ENCODE measurements at places on chromosomes 5 and 9.

- no peak for DNase-seq
These were observed 148.0 kb downstream of the SLIT3 start for GRCh38 chr5:169152946-169153345.

- no peak for DNase-seq
These were observed 71.3 kb downstream of the HRH2 start for GRCh38 chr5:175728885-175729828.

DNA sequence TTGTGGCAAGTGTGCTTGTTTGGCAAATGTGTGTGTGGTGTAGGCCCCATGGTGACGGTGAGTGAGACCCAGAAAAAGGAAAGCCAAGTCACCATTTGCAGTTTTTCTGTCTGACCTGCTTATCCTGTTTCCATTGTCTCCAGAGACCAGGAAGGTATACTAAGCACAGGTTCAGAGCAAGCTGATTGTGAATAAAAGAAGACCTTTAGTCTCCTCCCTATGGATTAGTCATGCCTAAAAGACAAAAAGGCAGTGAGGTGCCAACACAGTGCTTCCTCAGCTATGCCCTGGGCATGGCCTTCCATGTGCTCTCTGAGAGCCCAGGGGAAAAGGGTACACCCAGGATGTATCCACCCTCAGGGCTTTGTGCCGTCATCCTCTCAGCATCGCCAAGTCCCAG is 49.2 kb upstream of the SHOC1 start:
- DNase-seq, result no peak

- DNase-seq, result no peak
These were observed 149.8 kb downstream of the AUH start for GRCh38 chr9:91211919-91212318.

DNA sequence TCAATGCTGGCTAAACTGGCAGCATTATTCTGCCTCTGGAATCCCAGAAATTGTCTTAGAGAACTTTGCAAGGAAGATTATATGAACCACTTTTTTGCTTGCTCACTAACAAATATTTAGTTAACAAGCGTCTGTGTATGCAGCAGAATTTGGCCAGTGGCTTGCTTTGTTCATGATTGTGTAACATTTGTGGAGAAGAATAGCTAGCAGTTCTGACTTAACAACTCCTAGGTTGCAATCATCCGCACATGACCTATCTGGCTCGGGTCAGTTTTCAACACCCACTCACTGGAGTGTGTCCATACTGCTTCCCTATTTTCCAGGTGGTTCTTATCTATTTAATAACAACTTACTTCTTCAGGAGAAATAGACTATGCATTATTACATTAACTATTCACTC is 98.5 kb downstream of the SNX18 start:
- no peak for DNase-seq

DNA sequence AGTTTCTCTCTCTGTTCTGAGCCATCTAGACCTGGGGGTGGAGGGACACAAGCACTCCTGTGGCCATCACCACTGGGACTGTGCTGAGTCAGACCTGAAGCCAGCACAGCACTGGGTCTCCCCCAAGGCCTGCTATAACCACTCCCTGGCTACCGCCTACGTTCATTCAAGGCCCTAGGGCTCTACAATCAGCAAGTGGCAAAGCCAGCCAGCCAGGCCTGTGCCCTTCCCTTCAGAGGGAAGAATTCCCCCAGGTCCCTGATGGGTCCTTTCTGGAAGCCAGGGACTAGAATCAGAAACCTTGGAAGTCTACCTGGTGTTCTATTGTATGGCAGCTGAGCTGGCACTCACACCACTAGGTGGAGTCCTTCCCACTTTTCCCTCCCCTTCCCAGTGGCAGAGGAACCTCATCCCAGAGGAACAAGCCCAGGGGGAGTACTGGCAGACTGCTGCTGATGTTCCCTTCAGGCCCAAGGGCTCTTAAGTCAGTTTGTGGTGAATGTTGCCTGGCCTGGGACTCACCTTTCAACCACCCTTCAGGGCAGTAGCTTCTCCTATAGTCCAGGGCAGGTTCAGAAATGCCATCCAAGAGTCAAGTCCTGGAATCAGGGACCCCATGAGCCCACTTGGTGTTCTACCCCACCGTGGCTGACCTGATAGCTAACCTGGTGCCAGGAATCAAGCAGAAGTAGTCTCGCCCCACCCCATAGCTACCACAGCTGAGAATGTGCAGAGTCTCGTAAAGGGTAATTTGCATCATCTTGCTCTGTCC is 20.0 kb downstream of the JMY start:
- DNase-seq, result no peak

- DNase-seq, result peak; percentile 31
These were observed 126.7 kb downstream of the PPP2R2B start for GRCh38 chr5:146751781-146752401.

GRCh38 chr9:137074657-137075274 is 2.6 kb upstream of the UAP1L1 start:
- DNase-seq, result no peak

GRCh38 chr9:72871685-72872084 is 81.2 kb downstream of the ALDH1A1 start:
- no peak for DNase-seq

- DNase-seq, result no peak
These were observed 16.2 kb upstream of the IL3 start for GRCh38 chr5:132044207-132044606.

DNA sequence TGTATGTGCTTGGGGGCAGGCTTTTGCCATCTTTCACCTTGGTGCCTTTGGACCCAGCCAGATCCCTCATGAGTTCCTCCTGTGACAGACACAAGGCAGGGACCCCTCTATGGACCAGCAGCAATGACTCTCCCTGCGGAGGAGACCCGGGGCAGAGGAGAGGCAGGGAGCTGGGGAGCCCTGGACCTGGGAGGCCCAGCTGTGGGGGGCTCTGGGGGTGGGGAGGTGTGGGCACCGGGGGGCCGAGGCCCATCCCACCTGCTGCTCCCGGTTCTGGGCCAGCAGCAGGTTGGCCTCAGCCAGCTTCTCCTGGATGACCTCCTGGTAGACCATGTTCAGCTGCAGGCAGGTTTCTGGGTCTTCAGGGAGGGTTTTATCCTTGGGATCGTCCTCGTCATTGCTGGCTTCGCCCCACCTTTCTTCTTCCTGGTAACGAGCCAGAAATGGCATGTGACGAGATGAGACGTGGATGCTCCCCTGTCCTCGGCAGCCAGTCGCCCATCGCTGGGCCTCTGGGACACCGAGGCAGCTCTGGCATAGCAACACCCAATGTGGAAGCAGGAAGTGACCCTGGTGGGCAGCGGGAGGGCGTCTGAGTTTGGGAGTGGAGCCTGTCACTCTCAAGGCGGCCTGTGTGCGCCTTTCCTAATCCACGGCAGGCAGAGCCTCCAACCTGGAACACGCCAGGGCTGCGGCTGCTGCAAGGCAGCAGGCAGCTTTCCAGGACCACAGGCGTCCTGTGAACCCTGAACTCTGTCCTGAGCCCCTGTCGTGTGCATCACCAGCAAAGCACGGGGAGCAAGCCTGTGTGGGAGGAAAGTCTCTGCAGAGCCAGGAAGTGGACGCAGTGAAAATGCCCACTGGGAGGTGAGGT is 4.4 kb downstream of the SNAPC4 start:
- no peak for DNase-seq

DNA sequence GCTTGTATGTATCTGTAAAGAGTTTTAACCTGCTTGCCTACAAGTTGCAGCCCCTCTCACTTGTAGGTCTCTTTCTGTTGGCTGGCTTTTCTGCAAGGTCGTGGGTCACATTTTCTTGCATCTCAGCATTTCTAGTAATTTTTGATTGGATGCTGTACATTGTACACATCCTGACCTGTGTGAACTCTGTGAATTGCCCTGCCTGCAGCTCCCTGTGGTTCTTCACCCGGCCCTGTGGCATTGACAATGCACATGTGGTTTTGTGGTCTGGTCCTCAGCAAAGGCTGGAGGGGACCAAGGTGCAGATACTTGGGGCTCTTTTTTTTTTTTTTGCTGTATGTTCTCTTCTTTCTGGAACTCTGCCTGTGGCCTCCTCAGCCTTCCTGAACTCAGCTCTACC is 53.6 kb downstream of the WNK2 start:
- no peak for DNase-seq

DNA sequence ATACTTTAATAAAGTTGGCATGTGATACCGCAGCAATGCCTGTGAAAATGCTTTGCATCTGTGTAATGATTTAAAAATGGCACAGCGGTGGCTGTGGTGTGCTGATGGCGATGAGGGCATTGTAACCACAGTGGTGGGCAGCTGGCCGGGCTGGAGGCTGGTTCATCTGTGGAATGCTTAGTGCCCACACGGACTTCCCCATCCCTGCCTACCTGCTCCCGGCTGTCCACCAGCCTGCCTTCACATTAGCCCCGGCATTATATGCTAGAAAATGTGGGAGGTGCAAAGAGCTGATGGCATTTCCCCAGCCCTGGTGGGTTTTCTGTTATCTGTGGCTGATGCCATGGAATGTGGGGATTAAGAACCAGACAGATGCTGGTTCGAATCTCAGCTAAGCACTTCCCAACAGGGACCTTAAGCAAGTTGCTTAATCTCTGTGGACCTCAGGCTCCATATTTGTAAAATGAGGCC is 2.9 kb upstream of the NDST1 start:
- no peak for DNase-seq

DNA sequence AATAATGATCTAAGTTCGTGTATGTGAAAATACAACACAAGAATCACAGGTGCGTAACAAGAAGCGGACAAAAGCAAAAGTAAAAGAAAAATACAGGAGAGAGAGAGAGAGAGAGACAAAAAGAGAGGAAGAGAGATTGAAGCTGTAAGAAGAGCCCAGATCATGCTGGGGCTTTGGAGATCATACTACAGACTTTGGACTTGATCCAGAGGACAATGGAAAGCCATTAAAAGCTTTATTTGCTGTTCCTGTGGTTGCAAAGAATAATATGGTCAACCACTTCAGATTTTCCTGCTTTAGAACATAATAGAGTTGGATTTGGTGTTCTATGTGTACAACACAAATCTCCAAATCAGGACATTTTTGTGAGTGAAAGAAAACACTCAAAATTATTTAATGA is 561.4 kb downstream of the CAAP1 start:
- DNase-seq, result no peak

GRCh38 chr5:118076490-118076889 is 911.9 kb downstream of the DTWD2 start:
- DNase-seq, result no peak

DNA sequence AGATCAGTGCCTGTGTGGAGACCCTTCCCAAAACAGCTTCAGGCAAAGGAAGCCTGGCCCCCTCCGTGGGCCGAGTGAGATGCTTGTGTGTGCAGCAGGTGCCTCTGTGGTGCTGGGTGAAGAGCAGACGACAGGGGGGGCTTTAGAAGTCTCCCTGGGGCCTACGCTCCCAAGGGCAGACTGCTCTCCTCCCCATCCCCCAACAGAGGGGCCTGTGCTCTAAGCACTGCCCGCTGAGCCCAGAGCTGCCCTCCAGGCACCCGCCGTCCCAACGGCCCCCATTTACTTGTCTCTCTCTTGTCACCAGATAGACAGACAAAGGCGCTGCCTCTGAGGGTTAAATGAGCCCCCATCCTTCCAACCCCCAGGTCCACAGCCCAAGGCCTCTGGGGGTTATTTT is 2.7 kb upstream of the LHX3 start:
- DNase-seq, result no peak

DNA sequence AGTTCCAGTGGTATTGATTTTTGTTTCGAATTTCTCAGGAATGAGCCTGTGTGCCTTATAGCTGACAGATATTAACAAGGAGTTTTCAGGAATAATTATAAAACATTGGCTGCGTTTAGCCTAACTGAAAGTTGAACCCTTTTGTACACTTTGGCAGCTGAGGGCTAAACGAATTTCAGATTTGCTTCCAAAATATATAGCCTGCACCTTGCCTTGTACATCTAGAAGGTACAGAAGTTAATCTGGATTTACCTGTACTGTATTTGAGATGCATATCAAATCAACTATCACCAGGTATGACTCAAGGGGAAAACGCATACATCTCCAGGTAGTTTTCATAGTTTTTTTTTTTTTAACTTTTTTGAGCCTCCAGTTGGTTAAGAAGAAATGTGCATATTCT is 1.9 kb upstream of the MSX2 start:
- DNase-seq, result no peak

DNA sequence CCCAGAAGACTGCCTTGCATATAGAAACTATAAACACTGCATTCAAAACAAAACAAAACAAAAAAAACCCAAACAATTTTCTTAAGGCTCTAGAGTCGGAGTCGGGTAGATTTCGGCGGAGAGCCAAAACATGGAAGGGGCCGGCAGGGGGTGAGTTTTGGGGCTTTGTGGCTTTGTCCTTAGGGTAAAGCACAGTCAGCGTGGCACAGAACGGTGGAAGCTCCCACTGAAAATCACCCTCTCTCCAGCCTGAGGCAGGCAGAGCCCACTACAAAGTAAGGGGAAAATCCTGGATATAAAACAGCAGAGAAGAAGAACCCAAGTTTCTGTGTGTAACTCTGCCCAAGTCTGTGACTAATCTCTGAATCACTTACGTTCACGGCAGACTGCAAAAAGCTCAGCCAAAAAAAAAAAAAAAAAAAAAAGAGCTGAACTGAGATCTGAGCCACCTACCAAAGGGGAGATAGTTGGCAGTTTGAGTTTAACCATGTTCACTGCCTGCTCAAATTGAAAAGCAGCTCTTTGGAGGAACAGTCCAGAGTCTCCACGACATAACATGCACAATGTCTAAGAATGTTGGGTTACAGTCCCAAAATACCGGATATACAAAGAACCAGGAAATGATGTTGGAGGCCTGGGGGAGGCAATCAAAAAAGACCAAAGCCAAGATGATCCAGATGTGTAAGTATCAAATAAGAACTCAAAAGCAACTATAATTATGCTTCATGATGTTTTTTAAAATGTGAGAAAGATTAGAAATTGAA is 26.6 kb upstream of the OR2K2 start:
- DNase-seq, result no peak

- DNase-seq, result no peak
These were observed 167.4 kb downstream of the ZDHHC21 start for GRCh38 chr9:14525856-14526255.

- DNase-seq, result no peak
These were observed 109.1 kb downstream of the DOCK2 start for GRCh38 chr5:169746147-169746694.

GRCh38 chr5:179559284-179560252 is 9.2 kb downstream of the RUFY1 start:
- peak; percentile 62 for DNase-seq

- no peak for DNase-seq
These were observed 196.1 kb downstream of the ANXA1 start for GRCh38 chr9:73347720-73348119.

GRCh38 chr9:121627427-121627826 is 24.0 kb upstream of the DAB2IP start:
- no peak for DNase-seq

DNA sequence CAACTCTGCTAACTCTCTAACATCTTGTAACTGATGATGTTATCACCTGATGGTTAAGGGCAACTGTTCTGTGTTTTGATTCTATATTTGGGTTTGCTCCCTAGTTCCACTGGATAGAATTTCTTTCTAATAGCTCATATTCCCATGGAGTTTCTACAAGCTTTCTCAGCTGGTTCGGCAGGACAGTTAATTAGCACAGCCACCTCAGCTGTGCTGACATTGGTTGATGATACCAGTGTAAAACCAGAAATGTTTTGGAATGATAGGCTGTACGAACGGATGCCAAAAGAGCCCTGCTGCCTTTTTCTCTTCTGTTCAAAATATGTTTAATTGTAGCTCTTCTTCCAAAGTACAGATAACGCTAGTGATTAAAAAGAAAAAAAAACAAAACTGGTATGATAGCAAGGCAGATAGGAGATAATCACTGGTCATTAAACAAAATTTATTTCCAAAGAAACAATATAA is 440.5 kb upstream of the ZNF608 start:
- DNase-seq, result no peak
